ENCODE measurements at places on chromosomes 12 and 14.
A peak's percentile ranks its signal among the peaks of the same experiment; 100 is the strongest.

DNA sequence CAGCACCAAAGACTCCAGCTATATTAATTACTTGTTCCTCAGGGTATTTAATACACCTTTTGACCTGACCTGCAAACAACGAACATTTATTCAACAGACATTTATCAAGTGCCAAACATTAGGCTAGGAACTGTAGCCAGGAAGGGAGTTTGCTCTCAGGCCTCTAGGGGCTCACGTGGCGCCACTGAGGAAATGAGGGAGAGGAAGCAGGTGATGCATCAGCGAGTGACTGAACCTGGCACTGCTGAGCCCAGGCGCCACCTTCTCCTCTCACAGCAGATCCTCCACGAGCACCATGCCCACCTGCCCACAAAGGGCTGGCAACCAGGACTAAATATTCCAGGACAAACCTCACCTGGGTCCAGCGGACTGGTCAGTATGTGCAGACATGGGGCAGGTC, 50.2 kb downstream of the SETD3 start:
- no peak for DNase-seq

GRCh38 chr12:71601546-71601945, 62.1 kb downstream of the ZFC3H1 start:
- no peak for DNase-seq

GRCh38 chr12:48690990-48691389, 9.0 kb upstream of the KANSL2 start:
- DNase-seq = peak; percentile 29

DNA sequence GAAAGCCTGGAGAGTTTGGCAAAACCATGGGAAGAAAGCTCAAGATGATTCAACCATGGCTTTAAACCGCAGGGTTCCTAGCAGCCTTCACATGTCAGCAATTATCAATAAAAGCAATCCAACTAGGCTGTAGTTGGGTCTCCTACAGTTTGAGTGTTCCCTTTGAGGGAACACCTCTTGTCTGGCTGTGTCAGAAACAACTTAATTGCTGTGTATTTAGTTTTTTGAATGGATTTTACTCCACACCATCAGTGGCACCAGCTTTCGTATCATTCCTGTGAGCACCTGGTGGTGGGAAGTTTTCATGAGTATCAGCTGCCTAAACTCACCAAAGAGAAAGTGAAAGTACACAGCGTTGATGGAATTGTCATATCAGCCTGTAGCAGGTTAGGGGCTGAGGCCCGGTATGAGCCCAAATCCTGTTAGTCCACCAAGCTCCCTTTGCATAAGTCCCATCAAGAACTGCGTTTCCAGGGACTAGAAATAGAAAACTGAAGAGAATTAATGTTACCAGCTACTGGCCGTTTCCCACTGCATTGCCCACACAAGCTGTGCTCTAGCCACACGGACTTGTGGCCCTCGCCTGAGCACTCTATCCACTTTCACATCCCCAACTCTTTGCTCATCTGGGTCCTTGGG, 10.9 kb upstream of the IL26 start:
- no peak for DNase-seq

- DNase-seq = no peak
Observed at GRCh38 chr14:68247676-68248268, 428.2 kb downstream of the RAD51B start.

DNA sequence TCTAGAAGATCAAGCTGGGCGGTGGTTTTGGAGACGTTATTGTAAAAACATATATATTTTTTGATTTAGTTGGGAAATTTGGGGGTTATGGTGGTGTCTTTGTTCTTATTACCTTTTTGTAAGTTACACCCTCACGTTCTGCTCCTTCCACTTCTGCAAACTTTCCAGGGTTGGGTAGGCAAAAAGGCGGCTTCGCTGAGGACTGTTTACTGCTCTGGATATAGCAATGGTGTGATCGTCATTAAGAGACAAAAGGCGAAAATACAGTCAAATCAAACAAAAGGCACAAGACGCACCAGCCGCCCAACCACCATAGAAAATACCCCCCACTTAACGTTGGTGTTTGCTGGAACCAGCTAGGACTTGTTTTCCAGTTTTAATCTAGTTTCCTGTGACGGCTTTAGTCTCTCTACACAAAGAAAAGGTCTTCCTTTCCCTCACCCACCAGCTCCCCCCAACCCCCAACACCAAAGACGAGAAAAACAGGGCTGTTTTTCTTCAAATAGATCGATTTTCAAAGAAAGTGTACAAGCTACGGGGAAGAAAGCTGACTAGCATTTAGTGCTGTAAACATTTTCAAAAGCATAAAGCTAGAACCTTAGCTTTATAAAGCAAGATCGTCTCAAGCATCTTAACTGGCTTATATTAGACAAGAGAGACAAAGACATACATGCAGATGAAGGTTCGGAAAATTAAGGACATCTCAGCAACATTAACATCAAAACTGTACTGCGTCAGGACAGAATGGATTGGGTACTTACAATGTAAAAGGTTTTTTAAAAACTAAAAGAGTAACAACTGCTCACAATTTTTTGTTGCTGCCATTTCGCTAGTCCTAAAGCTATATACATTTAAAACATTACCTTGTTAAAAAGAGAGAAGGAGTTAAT, 2.0 kb upstream of the SETD1B start:
- DNase-seq = no peak

- DNase-seq = peak; percentile 13
Observed at GRCh38 chr14:63276492-63277342, 42.0 kb downstream of the GPHB5 start.

GRCh38 chr14:103727313-103727980, 11.8 kb downstream of the ZFYVE21 start:
- DNase-seq = no peak

DNA sequence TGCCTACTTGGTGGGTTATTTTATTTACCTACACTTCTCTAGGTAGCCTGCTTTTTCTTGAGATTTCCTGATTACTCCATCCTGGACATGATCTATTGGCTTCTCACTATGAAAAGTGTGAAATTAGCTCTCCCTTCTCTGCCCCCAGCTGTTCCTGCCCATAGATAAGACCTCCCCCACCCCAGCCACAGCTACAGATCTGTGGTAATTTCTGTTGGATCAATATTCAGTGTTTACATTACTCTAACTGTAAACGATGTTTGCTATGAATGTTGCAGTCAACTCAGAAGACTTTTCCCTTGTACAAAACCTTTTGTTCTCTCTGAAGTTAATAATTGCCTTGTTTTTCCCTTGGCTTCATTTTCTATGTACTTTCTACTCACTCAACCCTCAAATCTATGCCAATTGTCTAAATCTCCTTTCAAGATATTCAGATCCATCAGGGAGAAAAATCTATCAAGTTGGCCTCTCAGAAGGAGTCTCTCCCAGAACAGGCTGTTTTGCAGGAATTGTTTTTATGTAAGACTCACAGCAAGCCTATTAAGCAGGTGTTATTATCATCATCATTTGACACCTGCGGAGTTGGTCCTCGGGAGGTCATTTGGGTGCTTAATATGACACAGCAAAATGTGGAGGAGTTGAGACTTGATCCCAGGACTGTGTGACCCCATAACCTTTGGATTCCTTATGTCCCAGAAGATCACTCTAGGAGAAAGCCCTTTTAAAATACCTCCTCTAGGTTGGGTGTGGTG, 227.4 kb downstream of the SUDS3 start:
- DNase-seq = no peak

DNA sequence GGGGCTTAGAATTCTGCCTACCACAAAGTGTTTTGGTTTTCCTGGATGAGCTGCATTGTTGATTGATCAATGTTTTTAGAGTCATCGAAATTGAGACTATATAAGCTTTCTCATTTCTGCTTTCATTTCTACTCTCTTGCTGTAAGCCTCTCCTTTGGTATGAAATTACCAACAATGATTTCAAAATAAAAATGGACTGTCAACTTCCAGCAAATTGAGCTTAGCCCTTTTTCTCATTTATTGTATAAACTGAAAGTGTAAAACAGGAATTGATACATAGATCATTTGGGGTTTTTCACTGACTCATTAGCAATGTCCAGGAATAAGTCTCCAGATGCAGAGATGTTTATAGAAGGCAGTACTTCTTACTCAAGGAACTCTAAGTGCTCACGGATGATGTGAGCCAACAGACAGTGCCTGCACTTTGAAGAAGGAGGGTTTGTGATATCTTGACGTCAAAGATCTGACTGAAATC, 20.0 kb upstream of the PCNX1 start:
- no peak for DNase-seq

GRCh38 chr12:9750276-9751203, 10.2 kb downstream of the CD69 start:
- DNase-seq = no peak

GRCh38 chr12:40248585-40249297, 23.9 kb downstream of the LRRK2 start:
- no peak for DNase-seq

DNA sequence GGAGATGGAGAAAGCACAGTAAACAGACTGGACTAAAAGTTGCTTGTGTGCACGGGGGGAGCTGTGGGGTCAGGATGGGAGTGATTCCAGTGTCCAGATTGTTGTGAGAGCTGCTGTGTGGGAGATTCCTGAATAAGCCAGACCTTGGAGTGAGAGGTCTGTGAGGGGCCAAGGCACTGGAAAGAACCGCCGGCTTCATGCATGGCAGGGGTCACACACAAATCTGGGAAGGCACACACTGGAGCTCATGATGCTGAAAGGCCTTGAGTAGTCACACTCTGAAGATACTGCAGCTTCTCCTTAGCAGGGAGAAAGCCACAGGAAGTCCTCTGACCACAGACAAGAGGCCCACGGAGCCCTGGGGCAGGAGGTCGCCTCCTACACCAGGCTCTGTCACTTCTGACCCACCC, 23.1 kb downstream of the ADCY6 start:
- no peak for DNase-seq

GRCh38 chr12:55719371-55719770, 822 bp upstream of the RDH5 start:
- no peak for DNase-seq

DNA sequence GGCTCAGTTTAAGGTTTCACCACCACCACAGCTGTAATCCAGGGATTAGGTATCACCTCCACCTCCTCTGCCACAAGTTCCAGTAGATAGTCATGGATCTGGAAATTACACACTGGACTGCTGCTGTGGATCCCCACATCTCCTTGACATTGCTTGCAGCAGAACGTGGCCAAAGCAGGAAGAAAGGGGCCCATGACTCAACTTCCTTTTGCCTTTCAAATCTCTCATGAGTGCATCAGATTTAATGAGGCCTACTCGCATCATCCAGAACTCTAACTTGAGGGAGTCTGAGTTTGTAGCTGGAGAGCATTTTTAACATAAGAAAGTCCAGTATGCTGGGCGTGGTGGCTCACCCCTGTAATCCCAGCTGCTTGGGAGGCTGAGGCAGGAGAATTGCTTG, 29.2 kb upstream of the TMED10 start:
- DNase-seq = no peak

DNA sequence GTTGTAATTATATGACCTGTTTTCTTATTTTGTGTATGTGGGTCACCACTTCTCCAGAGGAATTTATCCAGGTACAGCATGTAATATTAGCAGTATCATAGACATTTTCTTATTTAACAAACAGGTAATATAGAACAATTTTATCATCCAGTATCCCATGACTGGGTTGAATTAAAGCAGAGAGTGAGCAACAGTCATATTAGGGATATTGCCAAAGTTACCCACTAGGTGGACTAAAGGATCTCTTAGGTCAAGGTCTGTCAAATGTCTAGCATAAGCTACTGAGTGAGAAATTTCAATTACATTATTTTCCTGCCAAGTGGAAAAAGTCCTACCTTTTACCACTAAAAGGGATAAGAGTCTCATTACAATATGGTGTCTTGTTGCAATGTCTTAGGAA, 62.1 kb upstream of the TRIM9 start:
- no peak for DNase-seq

DNA sequence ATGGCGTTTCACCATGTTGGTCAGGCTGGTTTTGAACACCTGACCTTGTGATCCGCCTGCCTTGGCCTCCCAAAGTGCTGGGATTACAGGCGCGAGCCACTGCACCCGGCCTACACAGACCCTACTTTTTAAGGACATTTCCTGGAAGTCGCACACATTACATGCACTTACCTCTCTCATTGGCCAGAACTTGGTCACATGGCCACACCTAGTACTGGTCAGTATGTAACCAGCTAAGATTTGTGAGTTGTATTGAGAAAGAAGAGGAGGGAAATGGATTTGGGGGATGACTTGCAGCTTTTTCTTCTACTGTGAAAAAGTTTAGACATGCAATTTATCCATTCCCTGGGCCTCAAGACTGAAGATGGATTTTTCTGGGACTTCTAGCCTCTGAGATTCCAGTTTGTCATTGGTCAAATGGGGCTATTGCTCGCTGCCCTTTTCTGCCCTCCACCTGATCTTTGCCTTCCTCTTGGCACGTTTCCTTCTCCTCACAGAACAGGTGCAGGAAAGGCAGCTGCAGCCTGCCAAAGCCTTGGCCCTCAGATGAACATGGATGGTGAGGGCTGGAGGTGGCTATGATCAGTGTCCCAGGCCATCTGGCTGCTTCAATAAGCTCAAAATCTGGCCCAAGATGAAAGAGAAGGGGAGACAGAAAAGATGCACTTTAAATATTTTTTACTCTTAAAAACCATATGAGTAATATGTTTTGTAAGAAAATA, 7.1 kb upstream of the ZDHHC22 start:
- no peak for DNase-seq

- no peak for DNase-seq
Observed at GRCh38 chr12:102069707-102070106, 7.9 kb upstream of the WASHC3 start.

DNA sequence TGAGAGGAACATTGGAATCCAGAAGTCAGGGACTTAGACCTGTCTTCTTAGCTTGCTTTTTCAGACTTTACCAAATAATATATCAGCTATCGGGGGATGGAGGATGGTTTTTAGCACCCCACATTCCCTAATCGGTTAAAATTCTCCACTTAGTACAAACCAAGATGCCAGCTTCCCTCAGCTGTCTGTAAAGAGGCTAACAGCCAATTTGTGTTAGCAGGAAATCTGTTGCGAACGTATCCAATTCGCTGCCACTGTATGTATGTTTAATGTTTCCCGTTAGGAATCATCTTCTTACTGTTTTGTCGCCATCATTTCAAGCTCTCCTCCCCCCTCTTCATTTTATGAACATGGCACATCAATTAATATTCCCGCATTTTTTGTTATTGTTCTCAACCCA, 289.0 kb downstream of the BCL11B start:
- DNase-seq = no peak

DNA sequence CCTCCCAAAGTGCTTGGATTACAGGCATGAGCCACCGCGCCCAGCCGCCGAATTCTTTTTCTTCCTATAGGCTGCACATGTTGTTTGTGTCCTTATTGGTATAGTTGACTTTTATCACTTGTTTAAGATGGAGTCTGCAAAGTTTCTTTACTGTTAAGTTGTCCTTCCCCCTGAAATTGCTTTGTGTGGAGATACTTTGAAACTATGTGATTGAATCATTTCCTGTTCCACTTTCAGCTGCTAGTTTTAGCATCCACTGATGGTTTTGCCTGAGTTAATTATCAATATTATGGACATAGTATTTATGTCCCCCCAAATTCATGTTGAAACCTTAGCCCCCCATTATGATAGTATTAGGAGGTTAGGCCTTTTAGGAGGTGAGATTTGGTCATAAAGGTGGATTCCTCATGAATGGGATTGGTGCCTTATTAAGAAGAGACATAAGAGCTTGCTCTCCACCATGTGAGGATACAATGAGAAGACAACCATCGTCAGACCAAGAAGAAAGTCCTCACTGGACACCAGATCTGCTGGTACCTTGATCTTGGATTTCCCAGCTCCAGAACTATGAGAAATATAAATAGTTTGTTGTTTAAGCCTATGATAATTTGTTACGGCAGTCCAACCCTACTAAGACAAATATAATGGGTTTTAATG, 34.9 kb downstream of the PPHLN1 start:
- no peak for DNase-seq

Data from epithelial cell of proximal tubule (primary cell).